Stomach (tissue), 19 donors: ENCODE measurements at places on chromosomes 2 and 18.

DNA sequence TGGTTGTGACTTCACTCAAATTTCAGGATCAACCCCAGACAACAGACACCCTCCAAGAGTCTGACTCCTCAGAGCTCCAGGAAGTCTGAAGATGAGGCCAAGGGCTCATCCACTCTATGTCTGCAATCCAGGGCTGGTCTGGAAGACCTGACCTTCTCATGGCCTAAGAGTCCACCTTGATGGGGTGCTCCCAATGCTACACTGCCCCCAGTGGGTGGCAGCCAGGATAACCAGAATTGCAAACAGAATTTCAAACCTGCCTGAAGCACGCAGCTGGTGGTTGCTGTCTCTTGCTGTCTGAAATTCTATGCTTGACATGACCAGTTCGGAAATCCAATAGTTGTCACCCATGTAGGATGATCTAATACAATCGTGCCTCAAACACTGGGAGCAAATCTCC, 96.0 kb downstream of the UXS1 start:
- DNase-seq, result no peak

DNA sequence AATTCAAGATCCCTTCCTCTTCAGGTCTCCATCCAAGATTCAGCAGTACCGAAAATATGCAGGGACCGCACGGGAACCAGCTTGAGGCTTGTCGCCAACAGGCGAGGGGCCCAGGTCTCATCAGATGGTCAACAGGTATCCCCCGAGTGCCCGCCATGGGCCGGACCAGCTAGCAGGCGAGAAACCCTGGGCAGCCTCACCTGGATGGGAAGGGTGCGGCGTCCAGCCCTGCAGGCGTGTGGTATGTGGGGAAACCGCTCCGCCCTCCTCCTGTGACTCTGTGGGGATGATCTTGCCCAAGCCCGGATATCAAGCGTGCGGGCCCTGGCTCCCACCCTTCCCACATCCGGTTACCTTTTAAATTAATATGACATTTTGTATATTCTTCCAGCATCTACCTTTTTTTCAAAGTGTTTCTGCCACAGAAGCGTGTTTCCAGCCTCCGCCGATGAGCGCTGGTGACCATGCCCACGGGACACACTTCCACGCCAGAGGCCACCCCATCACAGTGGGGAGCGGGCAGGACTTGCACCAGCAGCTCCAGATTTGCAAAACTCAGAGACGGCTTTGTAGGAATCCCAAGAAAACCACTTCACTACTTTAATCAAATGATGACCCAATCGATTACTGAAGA, 33.2 kb downstream of the ZNF516 start:
- DNase-seq, result no peak

GRCh38 chr18:62183578-62184195, 3.2 kb downstream of the PIGN start:
- DNase-seq, result peak; percentile 80

DNA sequence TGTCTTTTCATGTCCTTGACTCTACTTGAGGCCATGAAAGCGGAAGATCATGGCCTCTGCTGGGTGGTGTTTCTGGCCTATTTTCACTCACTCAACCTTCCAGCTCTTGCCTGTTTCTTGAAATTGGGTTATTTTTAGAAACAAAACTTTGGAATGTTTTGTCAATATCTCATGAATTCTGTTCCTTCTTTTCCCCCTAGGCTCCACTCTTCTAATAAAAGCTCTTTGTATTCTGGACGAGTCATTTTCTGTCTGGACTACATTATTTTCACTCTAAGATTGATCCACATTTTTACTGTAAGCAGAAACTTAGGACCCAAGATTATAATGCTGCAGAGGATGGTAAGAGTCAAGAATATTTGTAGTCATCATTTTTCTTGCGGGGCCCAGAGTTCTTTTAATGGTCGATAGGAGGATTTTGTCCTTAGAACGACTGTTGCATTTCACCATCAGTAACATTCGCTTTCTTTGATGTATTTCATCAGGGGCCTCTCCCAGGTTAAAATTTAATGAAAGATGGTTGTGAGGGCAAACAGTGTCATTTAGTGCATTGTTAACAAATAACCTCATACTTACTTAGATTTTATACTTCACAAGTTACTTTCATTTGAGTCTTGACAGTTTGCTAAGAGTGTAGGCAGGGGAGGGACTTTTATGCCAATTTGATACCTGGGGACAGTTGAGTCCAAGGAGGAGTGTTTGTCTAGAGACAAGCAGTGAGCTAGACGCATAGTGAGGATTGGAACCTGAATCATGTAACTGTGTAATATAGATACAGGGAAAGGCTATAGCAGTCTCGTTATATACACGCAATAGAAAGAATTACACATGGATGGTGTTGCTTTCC, 64.6 kb downstream of the TRPM8 start:
- DNase-seq, result no peak

DNA sequence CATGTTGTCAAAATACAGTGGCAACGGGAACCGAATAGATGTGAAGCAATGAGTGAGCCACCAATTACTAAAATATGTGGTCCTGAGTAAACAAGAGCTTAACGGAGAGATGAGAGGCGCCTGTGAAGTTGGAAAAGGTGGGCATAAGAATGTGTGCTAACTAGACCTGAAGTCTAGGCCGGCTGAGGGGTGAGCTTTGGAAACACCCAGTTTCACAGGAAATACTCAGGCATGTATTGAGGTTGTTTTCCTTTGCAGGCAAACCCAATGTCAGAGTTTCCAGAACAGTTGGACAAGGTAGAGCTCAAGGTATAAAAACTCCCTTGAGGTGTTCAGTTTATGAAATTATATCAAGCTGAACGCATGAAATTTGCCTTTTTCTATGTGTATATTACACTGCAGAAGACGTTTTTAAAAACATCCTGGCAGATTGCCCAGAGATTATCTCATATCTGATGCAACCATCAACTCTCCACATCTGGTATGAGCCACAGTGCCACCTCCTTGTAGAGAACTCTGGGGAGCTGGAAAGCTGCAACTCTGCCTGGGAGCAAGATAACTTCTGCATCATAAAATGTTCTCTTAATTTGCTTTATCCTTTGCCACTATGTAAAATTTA, 3.9 kb upstream of the WDSUB1 start:
- DNase-seq, result no peak
